ENCODE measurements at places on chromosomes 5 and 9.
A peak's percentile ranks its signal among the peaks of the same experiment; 100 is the strongest.

GRCh38 chr5:34866989-34867471 lies 28.1 kb downstream of the TTC23L start:
- DNase-seq: no peak

- DNase-seq: no peak
Observed at GRCh38 chr5:691817-692528, 1.2 kb downstream of the TPPP start.

DNA sequence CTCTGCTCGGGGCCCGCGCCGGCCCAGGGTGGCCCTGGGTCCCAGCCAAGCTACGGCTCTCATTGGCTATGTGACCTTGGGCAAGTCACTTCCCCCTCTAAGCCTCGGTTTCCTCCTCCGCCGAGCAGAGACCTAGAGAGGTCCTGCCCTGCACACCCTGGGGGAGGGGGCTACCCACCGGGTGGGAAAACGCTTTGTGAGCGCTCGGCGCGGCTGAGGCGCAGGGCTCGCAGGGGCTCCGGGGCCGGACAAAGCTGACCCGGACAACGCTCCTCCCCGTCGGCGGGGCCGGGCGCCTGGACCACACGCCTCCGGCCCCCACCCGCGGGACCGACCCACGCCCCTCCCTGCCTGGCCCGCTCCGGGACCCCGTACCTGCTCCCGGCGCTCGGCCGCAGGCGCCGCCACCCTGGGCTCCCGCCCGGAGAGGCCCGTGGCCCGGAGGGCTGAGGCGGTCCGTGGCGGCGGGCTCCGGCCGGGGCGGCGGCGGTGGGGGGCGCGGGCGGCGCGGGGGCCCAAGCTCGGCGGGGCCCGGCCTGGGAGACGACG lies 85.7 kb upstream of the MELK start:
- no peak for DNase-seq

- DNase-seq: peak; percentile 91
Observed at GRCh38 chr5:64947031-64947430, 178.3 kb downstream of the CWC27 start.

DNA sequence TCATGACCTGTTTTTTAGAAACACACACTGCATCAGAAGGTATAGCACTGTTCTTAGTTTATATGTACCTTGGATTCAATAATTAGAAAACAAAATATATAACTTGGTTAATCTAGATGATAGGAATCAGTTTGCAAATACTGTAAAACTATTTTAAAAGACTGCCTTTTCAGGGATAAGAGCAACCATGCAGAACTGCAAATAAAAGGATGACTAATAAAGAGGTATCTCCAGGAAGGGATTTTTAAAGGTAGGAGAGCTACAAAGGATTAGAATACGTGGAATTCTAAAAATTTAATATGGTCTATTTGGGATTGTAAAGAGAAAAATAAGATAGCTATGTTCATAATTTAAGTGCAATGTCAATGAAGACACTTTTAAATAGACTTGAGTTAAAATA lies 9.4 kb downstream of the GABRA1 start:
- no peak for DNase-seq

GRCh38 chr5:402615-403359 lies 40.2 kb upstream of the EXOC3 start:
- no peak for DNase-seq
